Mesothelial cell of epicardium (in vitro differentiated cells): ENCODE measurements at places on chromosomes 2 and 18. TPM values are rescaled to one million over a fixed set of nuclear protein-coding genes. Genes with fewer than 3 reads are reported as not detected.

Gene RTP5
- total RNA-seq = not detected in 3 replicates

Gene DSC3
- 29.1 to 32.6 TPM (median 30.9 TPM) in 3 replicates for total RNA-seq

DNA sequence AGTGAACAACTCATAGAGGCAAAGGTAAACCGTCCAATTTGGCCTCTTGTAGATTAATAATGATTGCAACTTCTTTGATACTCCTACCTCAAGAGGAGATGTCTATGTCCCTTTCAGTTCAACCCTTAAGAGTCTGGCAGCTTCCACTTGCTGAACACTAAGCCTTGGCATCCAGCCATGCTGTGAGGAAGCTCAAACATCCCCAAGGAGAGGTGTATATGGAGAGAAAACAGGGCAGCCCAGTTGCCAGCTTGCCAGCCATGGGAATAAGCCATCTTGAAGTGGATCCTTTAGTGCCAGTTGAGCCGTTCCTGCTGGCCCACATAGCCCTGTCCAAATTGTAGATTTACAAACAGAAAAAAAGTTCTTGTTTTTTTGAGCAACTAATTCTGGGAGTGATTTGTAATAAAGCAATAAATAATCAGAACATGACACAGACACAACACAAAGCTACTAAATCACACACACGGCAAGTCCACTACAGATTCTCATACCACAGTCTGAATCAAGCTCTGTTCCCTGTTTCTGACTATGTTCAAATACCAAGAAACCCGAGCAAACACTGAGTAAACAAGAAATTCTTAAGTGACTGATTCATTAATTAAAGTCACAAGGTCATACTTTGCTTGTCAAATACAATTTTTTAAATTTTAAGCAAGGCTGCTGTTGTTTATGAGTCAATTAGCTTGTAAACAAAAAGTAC, 96.1 kb downstream of the PID1 start:
- no peaks in the 10 kb centered on the region for H3K36me3 ChIP-seq
- H3K27ac ChIP-seq = no peak overlapping the region
- DNase-seq = no peak
- no peaks in the 10 kb centered on the region for H3K4me1 ChIP-seq
- no peaks in the 10 kb centered on the region for H3K27me3 ChIP-seq

Gene AQP4
- 0.34 to 0.51 TPM (median 0.51 TPM) in 3 replicates for total RNA-seq

GRCh38 chr2:160375037-160375436, 118.6 kb downstream of the RBMS1 start:
- no peak for DNase-seq
- no peak overlapping the region for H3K4me3 ChIP-seq
- peak overlapping the region; percentile 88 for H3K27ac ChIP-seq
- H3K27me3 ChIP-seq = no peaks in the 10 kb centered on the region

DNA sequence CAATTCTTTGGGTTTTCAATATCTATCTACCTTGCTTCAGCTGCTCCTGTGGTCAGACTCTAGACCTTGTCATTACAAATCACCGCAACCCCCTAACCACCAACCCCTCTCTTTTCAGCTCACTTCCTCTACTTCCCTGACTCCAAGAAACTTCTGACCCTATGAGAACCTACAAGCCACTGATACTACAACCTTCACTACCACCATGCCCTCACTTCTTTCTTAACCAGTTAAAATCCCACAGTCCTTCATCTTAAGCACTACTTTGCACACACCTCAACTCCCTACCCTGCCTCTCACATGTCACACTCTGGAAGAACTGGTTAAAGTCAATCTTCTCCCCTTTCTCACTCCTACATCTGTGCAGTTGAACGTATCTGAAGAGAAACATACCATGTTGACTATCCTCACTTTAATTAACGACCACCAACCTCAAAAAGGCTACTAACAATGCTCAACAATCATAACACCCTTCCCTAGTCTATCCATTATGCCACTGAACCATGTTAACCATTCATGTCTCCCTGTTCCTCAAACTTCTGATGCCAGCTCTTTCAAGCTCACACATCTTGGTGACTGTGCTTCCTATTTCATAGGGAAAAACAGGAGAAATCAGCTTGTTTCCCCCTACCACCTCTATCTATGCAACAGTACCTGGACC, 12.6 kb downstream of the EIF2AK3 start:
- no peaks in the 10 kb centered on the region for H3K36me3 ChIP-seq
- no peak overlapping the region for H3K27ac ChIP-seq
- DNase-seq = no peak
- no peaks in the 10 kb centered on the region for H3K4me1 ChIP-seq
- no peaks in the 10 kb centered on the region for H3K27me3 ChIP-seq
- H3K4me3 ChIP-seq = no peak overlapping the region

DNA sequence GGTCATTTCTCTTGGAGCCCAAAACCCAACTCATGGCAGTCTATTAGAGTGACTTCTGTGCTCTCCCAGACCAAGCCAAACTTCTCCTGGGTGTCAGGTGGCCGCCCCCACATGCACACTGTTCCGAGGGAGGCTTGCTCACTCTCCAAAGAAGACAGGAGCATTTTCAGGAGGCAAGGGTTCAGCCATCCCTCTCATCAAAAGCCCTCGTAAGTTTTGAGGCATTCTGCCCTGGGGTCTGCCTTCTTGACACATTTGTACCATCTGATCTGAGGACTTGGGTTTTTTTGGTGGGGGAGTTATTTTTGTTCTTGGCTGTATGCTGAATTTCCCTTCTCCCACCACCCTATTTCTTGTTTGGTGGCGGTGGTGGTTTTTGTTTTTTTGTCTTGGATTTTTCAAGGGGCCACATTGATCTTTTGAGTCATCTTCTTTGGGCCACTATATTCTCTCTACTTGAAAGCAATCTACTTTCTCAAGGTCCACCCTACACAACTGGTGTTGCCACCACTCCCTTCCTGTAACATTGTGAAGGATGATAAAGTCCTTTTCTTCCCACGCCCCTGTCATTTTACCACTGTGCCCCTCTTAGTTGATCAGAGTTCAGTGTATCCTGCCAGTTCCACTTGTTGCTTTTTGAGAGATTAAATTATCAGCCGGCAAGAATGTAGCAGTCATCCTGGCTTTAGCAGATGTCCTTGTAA, 255.8 kb downstream of the CYP26B1 start:
- no peak for DNase-seq
- H3K27ac ChIP-seq = no peak overlapping the region
- H3K4me1 ChIP-seq = peaks cover 20% of the 10 kb centered on the region
